ENCODE measurements at places on chromosomes 2 and 18.

DNA sequence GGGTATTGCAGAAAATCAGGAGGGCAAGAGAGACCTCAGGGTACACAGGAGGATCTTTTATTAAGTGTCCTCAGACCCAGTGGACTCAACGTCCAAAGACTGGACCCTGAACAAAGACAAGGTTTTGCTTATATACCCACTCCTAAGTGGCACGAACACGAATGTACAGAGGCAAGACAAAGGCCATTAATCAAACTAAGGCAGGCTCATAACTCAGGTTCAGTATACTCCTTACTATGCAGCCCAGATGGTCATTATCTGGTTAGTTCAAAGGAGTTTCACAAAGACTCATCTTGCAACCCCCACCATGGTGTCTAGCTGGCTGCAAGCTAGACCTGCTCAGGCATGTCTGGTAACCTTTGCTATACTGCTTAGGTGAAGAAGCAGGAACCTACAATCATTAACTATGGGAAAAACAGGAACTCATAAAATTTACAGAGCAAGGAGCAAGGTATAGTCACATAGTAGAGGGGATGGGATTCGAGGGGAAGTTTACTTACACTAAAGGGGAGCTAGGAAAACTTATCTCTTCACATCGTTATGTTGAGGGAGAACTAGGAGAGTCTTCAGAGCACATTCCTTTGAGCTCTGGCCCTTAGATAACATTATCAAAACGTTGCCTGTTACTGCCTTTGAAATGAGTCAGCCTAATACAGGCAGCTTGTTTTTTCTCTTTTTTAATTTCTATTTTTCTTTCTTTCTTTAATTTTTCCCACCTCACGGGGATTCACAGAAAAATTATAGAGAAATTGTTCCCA lies 33.9 kb downstream of the SLC4A3 start:
- no peak for DNase-seq

DNA sequence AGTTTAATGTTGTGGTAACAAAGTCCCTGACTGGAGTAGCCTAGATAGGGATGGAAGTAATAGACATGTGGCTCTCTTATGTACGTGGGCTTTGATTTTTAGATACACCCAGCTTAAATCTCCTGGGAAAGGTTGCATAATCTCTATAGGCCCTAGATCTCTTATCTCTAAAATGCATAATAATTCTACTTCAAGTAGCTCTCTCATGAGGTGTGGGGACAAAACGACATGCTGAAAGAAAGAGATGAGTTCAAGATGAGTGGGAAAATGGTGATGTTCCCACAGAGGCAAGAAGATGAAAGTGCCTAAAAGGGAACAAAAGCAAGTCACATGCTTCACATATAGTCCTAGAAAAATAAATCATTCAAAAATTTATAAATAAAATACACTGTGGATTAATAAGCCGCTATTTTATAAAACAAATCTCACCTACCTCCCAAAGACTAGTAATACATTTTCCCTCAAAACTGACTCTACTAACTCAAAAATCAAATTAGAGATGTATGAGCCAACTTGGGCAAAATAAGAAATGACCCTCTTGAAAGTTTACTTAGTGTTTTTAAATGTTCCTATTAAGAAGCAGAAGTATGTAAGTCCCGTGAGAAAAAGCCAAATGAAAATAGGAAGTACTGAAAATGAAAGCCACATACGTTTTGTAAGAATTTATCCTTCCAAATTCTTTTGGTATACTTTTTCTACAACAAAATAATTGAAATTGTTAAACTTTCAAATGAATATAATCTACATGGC lies 148.2 kb upstream of the ITGA4 start:
- no peak for DNase-seq

DNA sequence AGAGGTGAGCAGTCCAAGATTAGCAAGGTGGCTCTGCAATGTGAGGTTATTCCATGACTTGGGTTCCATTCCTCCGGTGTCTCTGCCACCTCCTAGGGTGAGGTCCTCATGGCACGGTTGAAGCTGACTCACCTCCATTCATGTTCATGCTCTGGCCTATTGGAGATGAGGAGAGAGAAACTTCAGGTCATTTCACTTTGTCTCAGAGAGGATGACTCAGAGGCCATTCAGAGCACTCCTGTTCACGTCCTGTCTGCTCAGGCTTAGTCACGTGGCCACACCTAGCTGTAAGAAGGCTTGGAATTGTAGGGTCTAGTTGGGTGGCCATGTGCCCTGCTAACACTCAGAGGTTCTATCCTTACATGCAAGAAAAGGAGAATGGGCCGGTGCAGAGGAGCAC lies 67.5 kb upstream of the MBOAT2 start:
- no peak for DNase-seq

DNA sequence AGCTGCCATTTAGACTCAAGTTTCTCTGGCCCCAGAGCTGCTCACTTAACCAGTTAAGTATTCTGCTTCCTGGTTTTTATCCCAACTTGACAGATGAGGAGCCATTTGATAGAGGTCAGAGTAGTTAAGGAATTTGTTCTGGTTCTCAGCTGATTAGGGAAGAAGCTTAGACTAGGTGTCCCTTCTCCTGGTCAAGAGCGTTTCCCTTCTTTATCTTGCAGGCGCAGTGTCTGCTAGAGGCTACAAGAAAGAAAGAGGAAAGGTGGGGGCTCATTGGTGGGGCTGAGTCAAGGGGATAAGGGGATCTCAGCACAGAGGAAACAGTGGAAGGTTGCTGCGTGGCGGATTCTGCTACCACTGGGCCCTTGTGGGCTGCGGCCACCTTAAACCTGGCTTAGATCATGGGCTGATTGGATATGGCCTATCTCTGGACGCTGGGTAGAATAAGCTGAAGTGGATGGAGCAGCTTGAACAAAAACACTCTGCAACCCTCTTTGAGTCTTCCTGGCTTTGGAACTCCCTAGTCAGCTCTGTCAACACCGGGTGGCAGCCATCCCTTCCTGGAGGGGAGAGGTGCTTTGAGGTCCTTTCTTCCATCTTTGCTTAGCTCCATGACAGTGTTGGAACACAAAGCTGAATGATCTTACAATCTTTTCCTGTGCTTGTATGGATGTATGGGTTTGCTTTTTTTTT lies 70.8 kb downstream of the QPCT start:
- no peak for DNase-seq

GRCh38 chr2:168120730-168121129 lies 126.7 kb downstream of the STK39 start:
- DNase-seq: no peak

GRCh38 chr2:144996225-144996795 lies 476.4 kb upstream of the ZEB2 start:
- no peak for DNase-seq

DNA sequence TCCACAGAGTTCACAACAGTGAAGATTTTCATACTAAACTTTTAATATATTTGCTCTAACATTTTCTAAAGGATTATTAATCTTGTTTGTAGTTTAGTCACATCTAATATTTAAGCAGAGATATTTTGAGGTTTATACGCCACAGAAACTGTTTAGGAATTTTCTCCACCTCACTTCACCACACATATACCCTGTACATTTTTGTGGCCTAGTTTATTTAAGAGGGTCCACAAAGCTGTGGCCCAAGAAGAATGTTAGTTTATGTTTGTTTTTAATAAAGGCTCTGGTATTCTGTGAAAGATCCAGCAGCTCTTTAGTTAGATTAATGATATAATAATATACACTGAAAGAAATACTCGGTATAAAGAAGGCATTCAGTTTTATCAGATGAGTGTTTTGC lies 132.7 kb upstream of the TTC27 start:
- no peak for DNase-seq

DNA sequence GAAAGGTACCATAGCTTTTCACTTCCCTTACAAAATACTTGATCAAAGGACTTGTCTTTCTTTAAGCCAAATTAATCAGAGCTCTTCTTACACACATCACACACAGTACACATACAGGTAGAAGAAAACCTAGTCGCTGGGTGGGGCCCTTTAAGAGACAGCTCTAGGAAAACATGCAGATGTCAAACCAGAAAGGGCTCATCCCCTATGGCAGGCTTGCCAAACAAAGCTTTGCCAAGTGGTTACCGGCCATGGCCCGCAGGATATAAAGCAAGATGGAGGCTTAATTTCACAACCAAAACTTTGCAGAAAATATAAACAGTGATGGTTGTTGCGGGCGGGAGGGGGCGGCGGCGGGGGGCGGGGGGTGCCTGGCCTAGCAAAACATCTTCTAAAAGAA lies 2156.0 kb upstream of the PIK3C3 start:
- DNase-seq: no peak

DNA sequence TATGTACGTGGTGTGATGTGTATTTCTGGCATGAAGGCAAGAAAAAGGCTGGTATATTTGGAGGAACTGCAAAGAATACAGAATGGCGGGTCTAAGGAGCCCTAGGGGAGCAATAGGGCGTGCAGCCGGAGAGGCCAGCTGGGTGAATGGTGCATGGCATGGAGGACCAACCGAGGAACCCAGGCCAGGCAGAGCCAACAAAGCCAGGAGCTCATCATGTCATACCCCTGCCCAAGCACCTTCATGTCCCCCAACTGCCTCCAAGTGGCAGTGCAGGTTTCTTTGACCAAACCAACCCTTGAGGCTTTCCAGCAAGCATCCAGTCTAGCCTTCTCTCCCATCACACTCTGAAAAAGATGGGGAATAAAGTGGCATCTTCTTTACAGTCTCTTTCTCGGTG lies 8.9 kb upstream of the KCNK3 start:
- DNase-seq: no peak

GRCh38 chr2:240520974-240521350 lies 36.8 kb downstream of the ANKMY1 start:
- no peak for DNase-seq

DNA sequence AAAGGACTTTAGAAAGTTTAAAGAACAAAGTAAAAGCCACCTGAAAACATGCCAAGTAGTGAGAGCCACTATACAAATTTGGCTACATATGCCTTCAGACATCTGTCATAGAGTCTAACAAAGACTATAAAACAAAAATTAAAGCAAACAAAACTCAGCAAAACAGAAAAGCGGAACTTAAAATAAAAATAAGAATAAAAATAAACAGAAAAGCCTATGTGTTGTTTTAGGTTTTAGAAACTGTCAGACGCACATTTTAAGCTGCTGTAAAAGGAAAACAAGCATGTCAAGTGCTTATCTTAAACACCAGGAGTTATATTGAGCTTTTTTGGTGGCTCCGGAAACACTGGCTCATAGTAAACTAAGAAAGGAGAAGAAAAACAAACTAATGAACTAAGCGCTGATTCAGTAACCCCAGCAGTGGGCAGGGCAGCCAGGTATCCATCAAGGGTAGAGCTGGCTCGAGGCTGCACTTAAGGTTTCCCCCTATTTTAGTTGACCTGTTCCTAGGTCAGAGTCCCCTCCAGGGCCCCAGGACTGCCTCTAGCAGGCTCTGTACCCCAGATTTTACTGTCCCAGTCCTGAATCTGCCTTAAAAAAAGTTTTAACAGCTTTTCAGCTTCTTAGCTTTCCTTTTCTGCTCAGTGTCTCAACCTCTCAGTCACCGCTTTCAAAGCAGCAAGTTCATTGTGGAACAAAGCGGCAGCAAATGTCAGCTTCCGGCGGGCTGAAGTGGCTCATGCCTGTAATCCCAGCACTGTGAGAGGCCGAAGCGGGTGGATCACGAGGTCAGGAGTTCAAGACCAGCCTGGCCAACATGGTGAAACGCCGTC lies 15.4 kb upstream of the RMC1 start:
- DNase-seq: peak; percentile 44

- no peak for DNase-seq
Observed at GRCh38 chr2:190965580-190966222, 48.3 kb downstream of the STAT1 start.

- no peak for DNase-seq
Observed at GRCh38 chr2:71063216-71063615, 5.2 kb upstream of the NAGK start.

DNA sequence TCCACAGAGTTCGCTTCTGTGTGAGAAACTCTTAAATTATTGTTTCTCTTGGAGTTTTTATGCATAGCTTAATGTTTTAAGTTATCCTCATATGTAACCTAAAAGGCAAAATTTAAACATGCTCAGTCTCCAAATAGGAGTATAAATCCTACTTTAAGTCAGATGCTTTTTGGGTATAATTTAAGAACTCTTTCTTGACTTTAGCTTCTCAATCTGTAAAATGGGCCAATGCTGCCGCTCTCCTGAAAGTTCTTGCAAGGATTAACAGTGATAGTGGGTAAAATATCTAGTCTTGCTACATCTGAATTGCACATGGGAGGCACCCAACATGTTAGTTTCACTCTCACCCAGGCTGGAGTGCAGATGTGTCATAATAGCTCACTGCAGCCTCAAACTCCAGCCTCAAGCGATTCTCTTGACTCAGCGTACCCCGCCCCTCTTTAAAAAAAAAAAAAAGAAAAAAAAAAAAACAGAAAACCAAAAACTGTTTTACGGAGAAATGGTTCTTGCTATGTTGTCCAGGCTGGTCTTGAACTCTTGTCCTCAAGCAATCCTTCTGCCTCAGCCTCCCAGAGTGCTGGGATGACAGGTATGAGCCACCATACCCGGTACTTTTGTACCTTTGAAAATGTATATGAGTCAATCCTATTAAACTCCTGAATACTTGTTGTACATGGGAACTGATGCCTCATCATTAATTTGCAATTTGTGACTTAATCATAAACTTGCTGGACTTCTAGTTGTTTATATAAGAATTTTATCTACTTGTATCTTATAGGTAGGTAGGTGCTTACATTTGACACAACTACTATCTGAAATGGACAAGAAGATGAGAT lies 1.8 kb downstream of the FBXO48 start:
- no peak for DNase-seq

DNA sequence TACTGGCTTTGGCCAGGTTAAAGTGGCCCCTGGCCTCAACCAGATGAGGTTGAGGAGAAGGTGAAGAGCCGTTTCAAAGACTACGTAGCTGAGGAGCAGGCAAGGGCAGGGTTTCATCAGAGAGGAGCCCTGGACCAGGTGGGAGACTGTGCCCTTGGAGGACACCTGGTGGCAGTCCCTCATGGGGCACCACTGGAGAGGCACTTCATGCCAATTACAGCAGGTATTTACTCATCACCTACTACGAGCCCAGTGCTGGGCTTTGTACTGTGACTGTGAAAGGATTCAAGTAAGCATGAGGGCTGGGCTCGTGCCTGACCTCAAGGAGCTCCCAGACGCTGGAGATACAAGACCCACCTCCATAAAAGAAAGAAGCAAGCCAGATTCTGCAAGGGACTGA lies 37.6 kb downstream of the SMAD7 start:
- peak; percentile 56 for DNase-seq

DNA sequence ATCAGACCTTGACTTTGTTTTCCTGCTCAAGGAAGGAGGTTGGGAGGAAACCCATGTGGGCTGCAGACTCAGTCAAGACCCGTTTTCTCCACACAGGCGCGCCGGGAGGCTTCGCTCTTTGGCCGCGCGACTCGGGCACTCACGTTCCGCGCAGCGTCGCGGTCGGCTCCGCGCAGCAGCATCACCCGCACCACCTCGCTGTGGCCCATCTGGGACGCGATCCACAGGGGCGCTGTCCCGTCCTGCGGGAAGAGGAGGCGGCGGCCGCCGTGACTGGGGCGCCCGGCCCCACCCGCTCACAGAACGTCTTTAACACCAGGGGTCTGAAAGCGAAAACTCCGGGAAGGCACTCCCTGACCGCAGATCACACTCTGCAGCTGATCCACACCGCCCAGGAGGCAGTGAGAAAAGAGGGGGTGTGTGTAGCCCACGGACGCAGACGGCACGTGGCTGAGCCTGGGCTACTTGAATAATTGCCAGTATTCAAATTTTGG lies 33.1 kb upstream of the NPC1 start:
- no peak for DNase-seq

GRCh38 chr18:77634494-77634893 lies 384.8 kb downstream of the GALR1 start:
- DNase-seq: no peak

- DNase-seq: no peak
Observed at GRCh38 chr2:109322111-109322510, 193.1 kb downstream of the SH3RF3 start.
